BJ (cell line): ENCODE measurements at places on chromosomes 12 and 14.

- no peak for DNase-seq
Observed at GRCh38 chr12:132481771-132482745, 7.9 kb upstream of the FBRSL1 start.

DNA sequence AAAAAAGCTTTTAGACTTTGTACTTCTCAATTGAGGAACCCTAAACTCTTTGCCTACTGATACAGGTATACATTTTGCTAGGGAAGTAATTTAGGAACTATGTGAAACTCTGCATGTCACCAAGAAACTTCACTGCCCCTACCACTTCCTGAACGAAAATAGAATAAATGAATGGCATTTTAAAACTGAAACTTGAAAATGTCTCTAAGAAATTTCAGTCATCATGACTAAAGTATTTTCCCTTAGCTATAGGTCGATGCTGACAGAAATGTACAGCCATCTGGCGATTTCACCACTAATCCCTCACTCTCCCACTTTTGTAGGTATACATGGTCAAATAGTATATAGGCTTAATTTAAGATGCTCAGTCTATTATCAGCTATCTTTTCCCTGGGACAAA is 194.9 kb upstream of the SYT10 start:
- no peak for DNase-seq

- peak; percentile 66 for DNase-seq
Observed at GRCh38 chr12:104049903-104050356, at the start of gene GLT8D2. Gene GLT8D2 (minus strand): TSS chr12:104050187. CDS start chr12:104019648, 30,539 bp downstream.

DNA sequence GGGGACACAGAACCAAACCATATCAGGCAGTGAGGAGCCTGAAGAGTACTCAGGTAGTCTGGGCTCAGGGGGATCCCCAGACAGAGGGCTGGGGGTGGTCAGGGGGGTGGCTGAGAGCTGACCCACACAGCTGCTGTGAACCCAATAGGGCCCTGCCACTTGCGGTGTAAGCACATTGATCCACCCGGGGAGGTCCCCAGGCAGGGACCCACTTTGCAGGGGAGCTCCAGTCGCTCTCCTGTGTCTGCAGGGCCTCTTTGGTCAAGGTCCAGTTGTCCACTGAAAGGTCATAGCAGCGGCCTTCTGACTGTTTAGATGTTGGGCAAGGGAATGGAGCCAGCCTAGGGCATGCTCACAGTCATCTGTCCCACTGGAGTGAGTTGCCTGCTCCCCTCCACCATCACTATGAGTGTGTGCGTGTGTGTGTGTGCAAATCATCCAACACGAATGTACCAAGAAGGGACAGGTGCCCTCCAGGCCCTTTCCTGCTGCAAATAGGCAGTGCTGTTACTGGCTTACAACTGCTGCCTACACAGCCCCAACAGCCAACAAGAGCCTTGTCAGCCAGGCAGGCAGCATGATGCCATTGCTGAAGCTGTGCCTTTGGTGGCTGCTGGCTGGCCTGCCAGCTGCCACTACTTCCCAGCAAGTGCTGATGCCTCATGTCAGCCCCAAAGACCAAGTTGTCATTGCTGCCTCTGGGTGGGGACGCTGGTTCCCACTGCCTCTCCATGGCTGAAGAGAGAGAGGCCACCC is 71.3 kb downstream of the TSPAN11 start:
- DNase-seq = no peak

DNA sequence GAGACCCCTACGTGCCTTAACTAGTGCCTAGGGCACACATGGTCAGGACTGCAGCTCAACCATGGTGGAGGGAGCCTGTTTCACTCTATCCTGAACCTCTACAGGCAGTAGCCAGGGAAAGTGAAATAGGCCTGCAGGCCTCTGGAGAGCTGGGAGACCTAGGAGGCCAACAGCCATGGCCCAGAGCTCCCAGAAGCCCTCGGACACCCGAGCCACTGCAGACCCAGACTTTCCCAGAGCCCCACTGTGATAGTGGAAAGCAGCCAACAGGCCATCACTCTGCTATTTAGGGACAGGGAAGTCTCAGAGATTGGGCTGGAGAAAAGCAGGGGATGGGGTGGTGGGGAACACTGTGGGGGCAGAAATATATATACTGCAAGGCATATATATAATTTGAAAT is 56.5 kb upstream of the ZFP36L1 start:
- no peak for DNase-seq

DNA sequence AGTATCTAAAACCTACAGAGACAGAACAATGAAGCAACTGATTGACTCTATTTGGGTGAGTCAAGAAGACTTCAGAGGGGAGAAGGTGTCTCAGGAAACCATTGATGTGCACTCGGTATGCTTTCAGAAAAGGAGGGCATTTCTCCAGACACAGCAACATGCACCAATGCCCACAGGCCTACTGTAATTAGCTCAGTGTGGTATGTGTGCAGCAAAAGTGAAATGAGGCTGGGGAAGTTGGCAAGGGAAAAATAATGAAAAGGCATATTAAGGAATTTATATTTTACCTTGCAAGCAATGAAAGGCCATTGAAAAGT is 158.4 kb upstream of the GRIP1 start:
- no peak for DNase-seq

- DNase-seq = no peak
Observed at GRCh38 chr12:16530268-16530850, 75.6 kb downstream of the LMO3 start.

GRCh38 chr12:4293966-4294505 is 20.5 kb downstream of the CCND2 start:
- no peak for DNase-seq

GRCh38 chr14:30317729-30318128 is 241.2 kb upstream of the G2E3 start:
- no peak for DNase-seq
